ENCODE measurements at places on chromosomes 7 and 10.

- no peak for DNase-seq
These were observed 182.9 kb upstream of the SHH start for GRCh38 chr7:155995183-155995612.

DNA sequence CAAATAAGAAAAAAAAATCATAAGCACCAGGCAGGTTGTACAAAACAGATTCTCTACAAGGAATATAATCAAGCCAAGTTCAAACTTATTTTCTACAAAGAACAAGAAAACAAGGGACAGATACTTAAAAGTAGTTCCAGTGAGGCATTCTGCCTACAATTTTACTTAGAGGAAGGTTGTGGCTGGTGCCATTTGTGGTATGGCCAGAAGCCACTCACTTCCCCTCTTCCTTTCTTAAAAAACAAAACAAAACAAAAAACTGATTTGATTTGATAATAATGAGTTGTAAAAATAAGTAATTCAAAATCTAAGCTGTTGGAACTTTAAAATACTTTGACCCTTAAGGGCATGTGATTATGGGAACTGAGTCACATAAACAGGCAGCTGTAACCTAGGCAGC is 420.6 kb downstream of the CALN1 start:
- DNase-seq, result no peak

DNA sequence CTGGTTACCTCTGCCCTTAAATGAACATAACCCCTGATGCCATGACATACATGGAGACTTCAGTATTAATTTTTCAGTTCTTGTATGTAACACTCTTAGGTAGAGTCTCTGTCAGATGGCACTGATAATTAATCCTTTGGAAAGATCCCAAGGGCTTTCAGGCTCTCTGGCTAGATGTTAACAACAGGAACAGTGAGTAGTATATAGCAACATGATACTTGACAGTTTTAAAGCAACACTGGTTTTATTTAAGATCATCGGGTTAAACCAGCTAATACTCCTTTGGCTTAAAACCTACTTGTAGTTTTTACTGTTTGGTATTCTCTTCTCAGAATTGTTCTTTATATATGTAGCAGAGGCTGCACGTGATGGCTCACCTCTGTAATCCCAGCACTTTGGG is 27.3 kb downstream of the AHCYL2 start:
- DNase-seq, result no peak

DNA sequence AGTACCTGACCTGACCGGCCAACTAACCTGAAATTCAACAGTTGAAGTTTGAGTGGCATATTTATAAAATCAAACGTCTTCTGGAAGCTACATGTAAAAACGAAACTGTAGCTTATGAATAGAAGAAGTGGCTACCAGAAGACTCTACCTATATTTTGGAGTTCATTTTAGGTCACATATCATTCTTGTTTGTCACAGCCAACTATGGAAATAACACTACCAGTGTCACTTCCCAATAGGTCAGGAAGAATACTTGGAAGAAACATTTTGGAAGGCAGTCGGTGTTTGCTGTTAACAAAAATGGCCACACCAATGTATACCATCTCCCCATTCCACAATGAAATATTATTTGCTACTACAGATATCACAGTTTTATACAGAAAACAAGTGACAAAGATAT is 12.6 kb downstream of the TWIST1 start:
- no peak for DNase-seq

- no peak for DNase-seq
These were observed 198.1 kb downstream of the BBS9 start for GRCh38 chr7:33327427-33327826.

DNA sequence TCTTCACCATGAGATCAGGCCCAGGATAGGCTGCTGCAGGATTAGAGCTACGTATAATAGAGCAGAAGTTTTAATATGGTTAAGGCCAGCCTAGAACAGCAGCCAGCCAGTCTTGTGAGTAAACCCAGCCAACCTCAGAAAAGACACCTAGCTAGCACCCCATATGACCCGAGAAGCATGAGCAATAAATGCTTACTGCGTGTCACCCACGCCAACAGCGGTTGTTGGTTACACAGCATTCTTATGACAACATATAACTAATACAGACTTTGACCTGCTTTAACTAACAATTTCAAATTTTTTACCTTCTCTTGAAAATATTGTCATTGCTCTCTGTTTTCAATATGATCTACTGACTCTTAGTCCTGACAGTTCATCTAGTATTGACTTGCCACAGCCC is 105.7 kb downstream of the HBP1 start:
- DNase-seq, result no peak

- no peak for DNase-seq
These were observed 43.9 kb downstream of the GHRHR start for GRCh38 chr7:31007634-31008033.

- no peak for DNase-seq
These were observed 38.6 kb upstream of the MET start for GRCh38 chr7:116633131-116633988.

DNA sequence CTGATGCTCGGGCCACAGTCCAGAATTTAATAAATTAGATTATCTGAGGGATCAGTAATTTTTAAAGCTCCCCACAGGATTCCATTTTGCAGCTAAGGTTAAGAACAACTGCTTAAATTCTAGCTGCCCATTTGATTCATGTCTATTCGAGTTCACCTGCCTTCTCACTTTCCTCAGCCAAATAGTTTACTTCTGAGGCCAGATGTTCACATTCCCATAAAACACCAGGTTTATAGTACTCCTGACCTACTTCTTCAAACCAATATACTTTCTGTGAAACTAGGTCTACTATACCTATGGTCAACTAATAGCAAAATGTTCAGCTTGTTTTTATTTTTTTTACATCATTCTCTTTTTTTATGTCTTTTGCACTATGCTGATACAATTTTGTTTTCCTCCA is 86.3 kb downstream of the GPR158 start:
- no peak for DNase-seq

- no peak for DNase-seq
These were observed 173.9 kb downstream of the ARID5B start for GRCh38 chr10:62075414-62075813.

- DNase-seq, result no peak
These were observed 61.9 kb upstream of the LANCL2 start for GRCh38 chr7:55303220-55303619.

DNA sequence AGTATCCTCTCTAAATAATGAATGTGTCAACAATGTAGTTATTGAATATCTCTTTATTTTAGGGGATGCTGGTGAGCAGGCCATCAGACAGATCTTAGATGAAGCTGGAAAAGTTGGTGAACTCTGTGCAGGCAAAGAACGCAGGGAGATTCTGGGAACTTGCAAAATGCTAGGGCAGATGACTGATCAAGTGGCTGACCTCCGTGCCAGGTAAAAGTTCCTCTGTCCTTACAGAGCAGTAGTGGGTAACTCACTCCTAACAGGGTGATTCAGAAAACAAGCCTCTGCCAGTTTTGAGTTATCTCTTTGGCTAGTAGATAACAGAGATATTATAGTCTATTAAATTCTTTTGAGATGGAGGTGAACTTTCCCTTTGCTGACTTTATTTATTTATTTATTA is 67.3 kb downstream of the AP3M1 start:
- no peak for DNase-seq

GRCh38 chr10:22649994-22650393 is 64.4 kb downstream of the PIP4K2A start:
- DNase-seq, result no peak

- no peak for DNase-seq
These were observed at the start of the genes ATP6V0A4 and TMEM213 for GRCh38 chr7:138797715-138798320. Gene ATP6V0A4 (minus strand): TSS chr7:138798196. CDS start chr7:138771247, 26,949 bp downstream. Gene TMEM213 (plus strand): TSS chr7:138797994. CDS start chr7:138798105, 111 bp downstream.

- no peak for DNase-seq
These were observed 14.1 kb downstream of the SLC18A2 start for GRCh38 chr10:117254774-117255735.

DNA sequence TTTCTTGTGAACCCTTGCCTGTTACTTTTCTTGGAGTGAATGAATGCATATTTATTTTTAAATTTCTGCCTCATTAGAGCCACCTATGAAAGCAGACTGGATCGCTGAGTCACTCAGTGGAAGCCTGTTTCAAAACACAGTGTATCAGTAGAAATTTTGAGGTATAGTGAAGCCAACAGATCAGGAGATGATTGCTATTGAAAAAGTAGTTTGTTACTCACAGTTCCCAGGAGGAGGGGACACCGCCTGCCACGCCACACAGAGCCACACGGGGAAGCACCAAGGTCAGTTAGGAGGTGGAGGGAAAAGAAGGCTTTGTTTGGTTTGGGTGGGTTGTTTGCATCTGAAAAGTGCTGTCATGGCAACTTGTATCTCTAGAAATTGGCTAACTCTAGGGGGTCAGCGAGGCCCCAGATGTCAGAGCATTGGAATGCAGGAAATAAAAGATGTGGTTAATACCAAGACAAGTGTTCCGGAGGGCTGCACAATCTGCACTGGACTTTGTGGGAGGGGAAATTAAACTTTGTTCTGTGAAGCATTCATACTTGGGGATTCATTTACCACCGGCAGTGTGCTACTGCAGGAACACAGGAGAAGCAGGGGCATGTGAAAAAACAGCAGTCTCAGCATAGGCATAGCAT is 106.4 kb upstream of the SDK1 start:
- DNase-seq, result no peak

- no peak for DNase-seq
These were observed 34.1 kb downstream of the PRKG1 start for GRCh38 chr10:51108406-51108805.

GRCh38 chr10:74255214-74255613 is 104.2 kb downstream of the ADK start:
- no peak for DNase-seq

- no peak for DNase-seq
These were observed 10.3 kb upstream of the HSPB1 start for GRCh38 chr7:76292213-76292573.

DNA sequence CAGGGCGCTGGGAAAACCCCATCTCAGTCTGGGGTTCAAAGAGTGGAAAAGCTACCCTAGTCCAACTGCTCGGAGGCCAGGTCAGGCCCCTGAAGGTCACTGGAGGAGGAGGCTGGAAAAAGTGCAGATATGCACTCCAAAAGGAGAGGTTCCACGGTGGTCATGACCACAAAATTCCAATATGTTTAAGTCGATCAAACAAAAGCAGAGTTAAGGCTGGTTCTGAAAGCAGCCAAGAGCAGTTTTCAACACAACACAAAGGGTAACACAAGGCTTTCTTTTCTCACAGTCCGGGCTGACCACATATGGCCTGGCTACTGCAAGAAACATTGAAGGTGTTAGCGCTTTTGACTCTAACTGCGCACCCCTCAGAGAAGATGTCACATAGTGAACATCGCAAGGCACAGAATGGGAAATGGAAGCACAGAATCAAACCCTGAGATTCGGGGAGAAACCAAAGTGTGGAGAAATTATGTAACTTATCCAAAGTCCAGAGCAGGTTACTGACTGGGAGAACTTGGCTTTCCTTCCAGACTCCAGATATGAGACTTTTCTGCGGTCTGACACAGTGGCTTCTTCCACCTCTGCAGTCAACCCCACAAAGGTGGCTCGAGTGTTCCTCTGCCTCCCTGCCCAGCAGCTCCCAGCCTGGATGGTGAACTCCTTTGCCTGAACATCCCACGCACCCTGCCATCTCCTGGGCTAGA is 1.3 kb upstream of the GRB10 start:
- no peak for DNase-seq

GRCh38 chr7:158784270-158784669 is 45.0 kb downstream of the ESYT2 start:
- DNase-seq, result no peak

- DNase-seq, result no peak
These were observed 2.4 kb downstream of the RBM20 start for GRCh38 chr10:110646417-110647135.

GRCh38 chr10:69819716-69820506 is 18.2 kb downstream of the COL13A1 start:
- no peak for DNase-seq

- DNase-seq, result no peak
These were observed 13.6 kb downstream of the SRI start for GRCh38 chr7:88206254-88206653.

DNA sequence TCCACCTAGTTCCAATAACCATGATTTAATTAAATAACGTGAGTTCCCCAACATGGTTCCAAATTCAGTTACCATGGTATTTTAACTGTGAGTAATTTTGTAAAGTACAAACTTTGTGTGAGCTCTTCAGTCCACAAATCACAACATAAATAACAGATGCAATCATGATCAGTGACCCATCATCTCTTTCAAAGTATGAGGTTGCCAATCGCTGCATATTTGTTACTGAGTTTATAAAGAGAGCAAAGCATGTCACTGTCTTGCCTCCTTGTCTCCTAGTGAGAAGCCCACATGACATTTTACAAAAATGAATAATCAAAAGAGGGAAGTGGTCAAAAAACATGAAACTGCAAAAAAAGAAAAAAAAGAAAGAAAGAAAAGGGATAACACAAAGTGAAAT is 69.1 kb upstream of the PDSS1 start:
- no peak for DNase-seq

All from left hindlimb (tissue), 1 donor.